ENCODE measurements at places on chromosomes 13 and 19.
A peak's percentile ranks its signal among the peaks of the same experiment; 100 is the strongest.

DNA sequence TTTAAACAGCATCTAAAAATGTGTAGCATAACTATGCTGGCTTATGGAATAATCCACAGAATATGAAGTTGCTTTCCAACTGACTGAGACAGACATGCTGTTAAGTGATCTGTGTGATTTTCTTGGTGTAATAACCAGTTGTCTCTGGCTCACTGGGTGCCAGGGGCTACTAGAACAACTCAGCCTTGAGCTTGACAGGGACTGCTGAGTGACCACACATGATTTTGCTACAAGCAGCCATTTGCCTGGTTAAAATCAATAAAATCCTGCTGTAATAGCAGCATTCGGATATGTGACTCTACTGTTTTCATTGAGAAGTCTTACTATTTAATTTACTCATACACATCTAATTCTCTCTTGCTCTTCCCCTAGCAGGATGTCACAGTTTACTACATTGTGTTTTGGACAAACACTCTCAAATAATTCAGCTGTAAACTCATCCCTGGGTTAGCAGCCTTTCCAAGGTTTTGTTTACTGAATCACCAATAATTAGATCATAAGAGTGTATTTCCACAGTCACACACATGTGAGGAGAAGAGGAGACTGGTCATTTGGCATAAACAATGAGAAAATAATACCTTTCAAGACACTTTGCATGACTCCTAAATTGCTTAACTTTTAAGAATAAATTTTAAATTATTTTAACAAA, 426.2 kb downstream of the PCDH9 start:
- no peak for DNase-seq

GRCh38 chr19:49997709-49998108, 27.5 kb downstream of the VRK3 start:
- DNase-seq = peak; percentile 19

DNA sequence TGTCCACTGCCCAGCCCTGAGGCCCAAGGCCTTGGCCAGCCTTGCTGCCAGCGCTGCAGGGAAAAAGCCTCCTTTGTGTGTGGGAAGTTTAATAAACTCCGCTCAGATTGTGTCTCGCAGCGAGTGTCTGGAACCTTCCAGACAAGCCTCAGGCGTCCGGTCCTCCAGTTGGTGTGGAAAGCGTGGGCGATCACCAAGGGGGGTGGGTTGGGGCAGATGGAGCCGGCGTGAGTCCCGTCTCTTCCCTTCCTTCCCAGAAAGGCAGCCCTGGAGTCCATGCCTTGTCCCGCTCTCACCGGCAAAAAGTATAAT, 4.6 kb downstream of the STK11 start:
- DNase-seq = no peak

GRCh38 chr13:113746671-113747070, 12.4 kb upstream of the TMEM255B start:
- DNase-seq = no peak

DNA sequence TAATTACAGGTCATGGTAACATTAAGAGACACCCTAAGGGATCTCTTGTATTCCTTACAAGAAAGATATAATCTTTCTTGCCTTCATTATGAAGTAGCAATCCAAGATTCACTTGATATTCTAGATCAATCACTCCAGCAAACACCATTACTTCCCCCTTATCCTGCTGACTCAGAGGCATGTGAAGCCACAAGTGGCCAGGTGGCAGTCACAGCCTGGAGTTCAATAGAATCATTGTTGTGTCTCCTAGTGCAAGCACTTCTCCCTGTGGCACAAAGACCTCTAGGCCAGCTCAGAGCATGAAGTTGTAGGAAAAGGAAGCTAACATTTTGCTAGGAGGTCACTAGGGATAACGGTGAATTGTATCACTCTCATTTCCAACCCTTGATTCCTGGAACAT, 864.3 kb upstream of the ATXN8OS start:
- DNase-seq = no peak
